Panc1 (cell line): ENCODE measurements at places on chromosomes 4 and X.

DNA sequence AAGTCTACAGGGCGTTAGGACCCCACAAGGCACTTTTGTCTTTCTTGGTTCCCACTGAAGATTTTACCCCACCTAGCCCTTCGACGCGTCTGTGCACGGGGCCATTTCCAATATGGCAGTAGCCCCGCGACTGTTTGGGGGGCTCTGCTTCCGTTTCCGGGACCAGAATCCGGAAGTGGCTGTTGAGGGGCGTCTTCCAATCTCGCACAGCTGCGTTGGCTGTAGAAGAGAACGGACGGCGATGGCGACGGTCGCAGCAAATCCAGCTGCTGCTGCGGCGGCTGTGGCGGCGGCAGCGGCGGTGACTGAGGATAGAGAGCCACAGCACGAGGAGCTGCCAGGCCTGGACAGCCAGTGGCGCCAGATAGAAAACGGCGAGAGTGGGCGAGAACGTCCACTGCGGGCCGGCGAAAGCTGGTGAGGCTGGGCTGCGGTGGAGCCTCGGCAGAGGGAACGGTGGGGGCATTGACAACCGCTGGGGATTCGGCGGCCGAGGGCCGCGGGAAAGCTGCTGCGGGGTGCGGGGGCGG lies at the start of gene USP11:
USP11 (plus strand) TSS at position 207 of the 530 bp plus-strand sequence; CDS start at position 242, 35 bp downstream.
- no peak for DNase-seq

DNA sequence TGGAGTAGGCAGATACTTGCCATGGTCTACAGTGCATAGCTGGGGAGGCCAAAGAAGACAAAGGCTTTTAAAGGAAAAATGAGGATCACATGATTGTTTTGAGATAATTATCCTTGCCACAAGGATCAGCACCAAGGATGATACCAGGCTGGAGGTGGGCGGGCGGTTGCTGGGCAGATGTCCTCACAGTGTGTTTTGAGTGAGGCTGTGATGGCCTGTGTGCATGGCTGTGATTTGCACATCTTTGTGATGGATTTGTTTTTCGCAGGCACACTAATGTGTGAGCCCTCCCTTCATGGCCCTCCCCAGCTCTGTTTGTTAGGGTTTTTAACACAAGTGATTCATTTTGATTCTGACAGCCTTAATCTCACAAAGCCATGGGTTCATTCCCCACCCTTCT lies 46.8 kb downstream of the RGS12 start:
- no peak for DNase-seq

DNA sequence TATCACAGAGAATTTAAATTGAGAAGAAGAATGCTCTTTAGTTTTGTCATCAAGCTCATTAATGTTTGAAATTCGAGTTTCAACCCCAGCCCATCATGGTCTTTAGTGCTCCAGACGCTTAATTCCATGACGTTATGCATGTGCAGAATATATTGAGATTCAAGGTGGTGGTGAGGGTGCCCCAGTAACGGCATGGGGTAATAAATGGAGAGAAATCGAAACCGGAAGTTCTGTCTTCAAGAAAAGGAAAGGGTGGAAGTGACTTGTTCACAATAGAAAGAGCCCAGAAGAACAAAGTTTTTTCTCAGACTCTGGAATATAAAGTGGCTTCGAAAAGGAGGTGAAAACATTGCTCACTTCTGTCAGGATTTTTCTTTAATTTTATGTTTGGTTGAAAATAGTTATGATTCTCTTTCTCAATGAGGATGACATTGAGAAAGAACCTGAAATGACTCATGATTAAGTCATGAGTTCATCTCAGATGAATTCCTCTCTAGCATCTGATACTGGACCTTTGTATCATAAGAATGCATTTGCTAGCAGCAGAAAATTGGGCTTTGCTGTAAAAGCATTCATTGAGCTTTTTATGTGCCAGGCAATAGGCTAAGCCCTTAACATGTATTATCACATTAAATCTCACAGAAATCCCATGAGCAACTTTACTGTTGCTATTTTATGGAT lies 779 bp upstream of the DDX60L start:
- DNase-seq: peak; percentile 79

- no peak for DNase-seq
Observed at GRCh38 chrX:14529290-14529989, at the start of gene GLRA2. TSS of gene GLRA2 (plus strand) at chrX:14529536. CDS start at chrX:14530058, 522 bp downstream.

GRCh38 chr4:94588896-94589693 lies 137.4 kb downstream of the PDLIM5 start:
- no peak for DNase-seq
